ENCODE measurements at places on chromosomes 3 and 15. TPM values are rescaled to one million over a fixed set of nuclear protein-coding genes. Genes with fewer than 3 reads are reported as not detected.

Gene CD96
- 147 TPM for total RNA-seq

DNA sequence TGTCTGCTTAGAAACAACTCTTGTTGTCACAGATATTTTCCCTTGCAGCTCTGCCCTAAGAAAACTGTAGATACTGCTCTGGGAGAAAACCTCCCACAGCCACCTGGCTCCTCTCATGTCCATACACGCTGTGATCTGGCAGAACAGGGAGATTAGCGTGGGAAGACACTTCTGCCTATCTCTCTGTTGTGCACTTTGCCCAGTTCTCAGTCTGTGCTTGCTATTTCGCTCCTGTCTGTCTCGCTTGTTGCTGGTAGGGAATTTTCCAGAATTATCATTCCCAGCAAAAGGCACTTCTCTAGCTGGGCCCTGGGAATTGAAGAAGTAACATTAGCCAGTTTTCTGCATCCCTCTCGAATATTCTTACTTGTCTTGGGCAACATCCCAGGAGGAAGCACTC lies 8.1 kb upstream of the GATM start:
- no peak overlapping the region for H3K4me3 ChIP-seq
- H3K4me1 ChIP-seq, result no peaks in the 10 kb centered on the region
- H3K27me3 ChIP-seq, result peaks cover 1% of the 10 kb centered on the region
- H3K27ac ChIP-seq, result no peak overlapping the region
- H3K36me3 ChIP-seq, result no peaks in the 10 kb centered on the region
- DNase-seq, result no peak

GRCh38 chr3:23238578-23238977 lies 35.5 kb downstream of the UBE2E2 start:
- H3K4me1 ChIP-seq, result peaks cover 21% of the 10 kb centered on the region
- DNase-seq, result no peak
- H3K36me3 ChIP-seq, result no peaks in the 10 kb centered on the region
- H3K27ac ChIP-seq, result no peak overlapping the region
- no peak overlapping the region for H3K4me3 ChIP-seq

Gene CLSTN2
- total RNA-seq, result not detected

Gene ACAD9
- total RNA-seq, result 50.5 TPM

Gene TM6SF1
- 5.6 TPM for total RNA-seq

- H3K4me1 ChIP-seq, result peaks cover 3% of the 10 kb centered on the region
- H3K4me3 ChIP-seq, result no peak overlapping the region
- no peak overlapping the region for H3K27ac ChIP-seq
- no peaks in the 10 kb centered on the region for H3K27me3 ChIP-seq
- peaks cover 14% of the 10 kb centered on the region for H3K36me3 ChIP-seq
- no peak for DNase-seq
Measured at GRCh38 chr15:43483297-43484128, 9.4 kb downstream of the TP53BP1 start.

Gene LIPH
- not detected for total RNA-seq

Gene ZNF501
- 3.2 TPM for total RNA-seq

- no peaks in the 10 kb centered on the region for H3K4me1 ChIP-seq
- no peak overlapping the region for H3K27ac ChIP-seq
- no peak for DNase-seq
- H3K27me3 ChIP-seq, result peaks cover 2% of the 10 kb centered on the region
Measured at GRCh38 chr3:64148955-64149653, 76.2 kb downstream of the PRICKLE2 start.

DNA sequence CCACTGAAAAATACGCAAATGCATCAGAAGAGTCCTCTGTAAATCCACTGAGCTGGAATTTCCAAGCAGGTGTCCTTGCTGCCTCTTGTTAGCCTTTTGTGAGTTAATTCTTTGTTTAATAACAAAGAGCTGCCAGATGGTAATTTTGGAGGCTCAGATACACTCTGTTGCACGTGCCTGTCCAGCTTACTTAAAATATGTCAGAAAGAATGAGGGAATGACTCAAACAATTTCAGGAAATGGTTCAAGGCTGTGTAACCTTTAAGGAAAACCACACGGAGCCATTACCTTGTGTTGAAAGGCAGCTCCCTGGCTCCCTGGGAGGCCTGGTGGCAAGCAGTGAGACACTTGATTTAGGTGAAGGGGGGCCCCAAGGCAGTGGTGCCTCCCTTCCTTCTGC lies 302.2 kb upstream of the CTDSPL start:
- no peaks in the 10 kb centered on the region for H3K4me1 ChIP-seq
- H3K4me3 ChIP-seq, result no peak overlapping the region
- no peak for DNase-seq
- peaks cover 3% of the 10 kb centered on the region for H3K27me3 ChIP-seq
- no peak overlapping the region for H3K27ac ChIP-seq

Gene DCBLD2
- total RNA-seq, result 2.5 TPM

Gene ECE2
- not detected for total RNA-seq

GRCh38 chr15:92915766-92916435 lies 15.8 kb downstream of the CHD2 start:
- peaks cover 73% of the 10 kb centered on the region for H3K36me3 ChIP-seq
- H3K4me1 ChIP-seq, result peaks cover 75% of the 10 kb centered on the region
- no peaks in the 10 kb centered on the region for H3K27me3 ChIP-seq
- H3K27ac ChIP-seq, result peak overlapping the region; percentile 100
- peak overlapping the region; percentile 89 for H3K4me3 ChIP-seq
- DNase-seq, result no peak

DNA sequence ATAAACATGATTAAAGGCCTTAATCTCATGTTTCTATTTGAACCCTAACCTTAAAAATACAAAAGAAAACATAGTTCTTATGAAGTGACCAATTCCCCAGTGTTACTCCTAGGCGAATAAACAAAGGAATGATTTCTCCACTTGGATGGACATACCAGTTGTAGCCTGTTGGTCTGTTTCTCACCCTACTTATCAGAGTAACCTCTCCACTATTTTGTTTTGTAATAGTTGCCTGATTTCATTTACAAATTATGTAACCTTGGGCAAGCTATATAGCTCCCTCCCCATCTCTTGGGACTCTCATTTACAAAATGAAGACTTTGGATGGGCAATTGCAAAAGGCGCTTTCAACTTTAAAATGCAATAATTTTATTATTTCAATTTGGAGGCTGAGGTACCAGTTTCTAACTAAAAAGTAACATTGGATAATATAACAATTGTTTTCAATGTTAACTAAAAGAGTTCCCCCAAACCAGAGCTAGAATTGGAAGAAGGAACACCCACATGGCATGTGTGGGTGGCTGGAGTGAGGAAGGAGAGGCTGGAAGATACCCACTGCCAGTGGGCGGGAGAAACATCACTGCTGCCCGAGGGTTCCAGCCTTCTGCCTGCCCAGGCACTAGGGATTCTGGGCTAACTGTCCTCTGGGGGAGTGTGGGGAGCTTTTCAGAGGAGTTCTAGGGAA lies 74.2 kb downstream of the RFTN1 start:
- H3K27me3 ChIP-seq, result no peaks in the 10 kb centered on the region
- no peak overlapping the region for H3K27ac ChIP-seq
- H3K4me1 ChIP-seq, result peaks cover 27% of the 10 kb centered on the region
- no peak for DNase-seq

DNA sequence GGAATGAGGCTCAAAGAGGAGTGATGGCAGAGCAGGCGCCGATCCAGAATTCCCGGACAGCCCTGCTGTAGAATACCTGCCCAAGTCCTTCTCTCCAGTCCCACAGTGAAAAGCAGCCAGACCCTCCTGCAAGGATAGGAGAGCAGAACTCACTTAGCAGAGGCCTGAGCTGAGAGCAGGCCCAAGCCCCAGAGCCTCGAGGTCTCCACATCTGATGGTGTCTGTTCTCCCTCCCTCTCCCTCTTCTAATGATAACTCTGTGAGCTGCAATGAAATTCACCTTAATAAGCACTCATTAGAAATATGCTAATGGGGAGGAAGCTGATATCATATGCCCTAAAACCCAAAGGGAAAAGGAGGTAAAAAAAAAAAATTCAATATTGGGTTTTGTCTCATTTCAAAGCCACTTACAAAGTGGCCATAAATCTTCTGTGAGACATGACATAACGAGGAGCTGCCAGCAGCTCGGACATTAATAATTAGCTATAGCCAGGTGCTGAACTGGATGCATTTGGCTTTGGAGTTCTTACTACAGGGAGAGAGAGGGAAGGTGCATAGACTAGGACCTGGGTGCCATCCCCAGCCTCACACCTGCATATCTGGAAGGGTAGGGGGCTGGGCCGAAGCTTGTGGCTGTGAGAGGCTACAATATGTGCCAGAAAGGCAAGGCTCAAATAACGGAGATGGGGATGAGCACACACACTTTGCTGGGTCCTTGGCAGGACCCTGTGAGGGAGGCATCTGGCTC lies 108.4 kb downstream of the MEGF11 start:
- H3K27ac ChIP-seq, result no peak overlapping the region
- DNase-seq, result no peak
- no peak overlapping the region for H3K4me3 ChIP-seq
- no peaks in the 10 kb centered on the region for H3K4me1 ChIP-seq
- H3K36me3 ChIP-seq, result no peaks in the 10 kb centered on the region
- peaks cover 3% of the 10 kb centered on the region for H3K27me3 ChIP-seq
